LNCaP clone FGC (cell line): ENCODE measurements at places on chromosomes 7 and 10.
A peak's percentile ranks its signal among the peaks of the same experiment; 100 is the strongest.

DNA sequence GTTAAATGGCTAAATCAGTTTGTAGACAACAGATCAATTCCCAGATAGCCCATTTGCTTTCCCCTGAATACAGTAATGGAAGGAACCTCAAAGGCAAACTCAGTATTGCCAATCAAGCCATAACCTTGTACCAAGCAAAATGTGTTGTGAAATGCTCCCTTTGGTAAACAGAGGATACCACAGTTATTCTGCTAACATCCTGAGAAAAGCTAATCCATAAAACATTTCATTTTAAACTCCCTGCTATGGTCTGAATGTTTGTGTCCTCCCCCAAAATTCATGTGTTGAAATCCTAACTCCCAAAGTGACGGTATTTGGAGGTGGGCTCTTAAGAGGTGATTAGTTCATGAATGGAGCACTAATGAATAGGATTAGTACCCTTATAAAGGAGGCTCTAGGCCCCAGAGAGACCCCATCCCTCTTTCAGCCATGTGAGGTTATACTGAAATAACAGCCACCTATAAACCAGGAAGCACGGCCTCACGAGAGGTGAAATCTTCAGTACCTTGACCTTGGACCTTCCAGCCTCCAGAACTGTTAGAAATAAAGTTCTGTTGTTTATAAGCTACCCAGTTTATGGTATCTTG lies 89.3 kb upstream of the RNF148 start:
- DNase-seq, result no peak

DNA sequence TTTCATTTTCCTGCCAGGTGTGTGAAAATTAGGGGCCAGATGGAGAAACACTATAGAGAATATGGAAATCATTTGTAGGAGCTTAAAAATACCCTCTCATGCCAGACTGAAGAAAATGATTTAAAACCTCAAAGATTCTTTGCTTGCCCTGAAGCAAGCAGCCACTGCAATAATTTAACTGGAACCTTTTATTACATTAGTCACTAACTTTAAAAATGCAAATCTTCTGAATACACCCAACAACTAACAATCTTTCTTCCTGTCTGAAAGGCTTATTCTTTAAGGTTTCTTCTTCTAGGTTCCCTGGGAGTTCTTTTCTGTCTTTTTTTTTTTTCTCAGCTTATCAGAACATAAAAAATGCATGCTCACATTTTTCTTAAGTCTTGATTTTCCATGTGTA lies 238.5 kb upstream of the KMT2E start:
- DNase-seq, result no peak

GRCh38 chr7:103447073-103447960 lies 1.3 kb upstream of the SLC26A5 start:
- DNase-seq, result peak; percentile 86

- peak; percentile 71 for DNase-seq
These were observed 34.2 kb downstream of the PUS7 start for GRCh38 chr7:105487579-105488571.

DNA sequence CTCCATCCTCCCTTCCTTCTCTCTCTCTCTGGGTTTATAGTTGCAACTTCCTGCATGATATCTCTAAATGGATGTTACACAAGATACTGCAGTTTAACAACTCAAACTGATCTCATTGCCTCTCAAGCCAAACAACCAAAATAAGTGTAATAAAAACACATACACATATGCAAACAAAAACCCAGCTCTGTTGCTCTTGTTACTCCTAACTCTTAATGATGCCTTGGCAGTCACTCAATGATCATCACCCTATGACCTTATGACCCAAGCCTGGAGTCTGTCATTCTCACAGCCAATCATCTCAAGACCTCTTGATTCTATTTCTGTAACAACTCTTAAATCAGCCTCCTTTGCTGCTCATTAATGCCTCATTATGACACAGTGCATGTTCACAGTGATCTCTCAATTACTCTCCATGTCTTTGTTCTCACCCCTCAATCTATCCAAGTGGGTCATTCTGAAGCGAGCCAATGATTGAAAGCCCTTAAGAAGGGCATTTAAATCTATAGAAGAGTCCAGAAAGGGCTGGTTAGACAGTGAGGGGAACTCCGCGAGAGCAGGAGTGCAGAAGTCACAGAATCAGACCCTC lies 210.9 kb downstream of the INHBA start:
- DNase-seq, result no peak

DNA sequence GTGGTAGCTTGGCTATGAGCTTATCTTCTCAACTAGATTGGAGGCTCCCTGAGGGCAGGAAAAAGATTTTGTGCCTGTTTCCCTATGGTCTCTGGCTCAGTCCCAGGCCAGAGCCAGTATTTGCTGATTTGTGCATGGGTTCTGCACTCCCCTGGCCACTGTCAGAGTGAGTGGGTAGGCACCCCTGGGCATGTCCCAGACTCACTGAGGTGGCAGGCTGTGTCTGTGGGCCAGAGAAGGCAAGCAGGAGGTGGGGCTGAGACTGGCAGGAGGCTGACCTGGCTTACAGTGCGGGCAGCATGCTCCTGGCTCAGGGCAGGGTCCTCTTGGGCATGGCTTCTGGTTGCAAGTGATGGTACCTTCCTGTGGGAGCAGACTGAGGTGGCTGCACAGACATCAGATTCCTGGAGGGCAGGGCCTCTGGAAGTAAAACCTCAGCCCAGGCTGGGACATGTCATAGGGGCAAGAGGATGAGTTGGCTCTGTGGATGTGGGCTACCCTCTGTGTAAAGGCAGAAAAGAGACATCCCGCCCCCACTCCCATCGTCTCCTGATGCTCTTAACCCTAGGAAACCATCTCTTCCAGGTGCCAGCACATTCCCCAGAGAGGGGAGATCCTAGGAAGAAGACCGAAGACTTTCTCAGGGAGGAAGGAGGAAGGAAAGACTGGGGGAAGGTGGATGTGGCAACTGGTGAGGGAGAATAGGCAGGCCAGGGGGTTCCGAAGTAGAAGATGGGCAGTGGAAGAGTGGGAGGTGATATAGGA lies 4.3 kb downstream of the KCP start:
- DNase-seq, result no peak
